GM23248 (cell line): ENCODE measurements at places on chromosomes 3 and 15. TPM values are rescaled to one million over a fixed set of nuclear protein-coding genes. Genes with fewer than 3 reads are reported as not detected.

The SNURF gene
- 3.9 TPM in 1 of 2 replicates, not detected in the other for total RNA-seq

The GCSAM gene
- not detected in 2 replicates for total RNA-seq

The ASTE1 gene
- 4.8 and 5.8 TPM in 2 replicates for total RNA-seq

The SPATA12 gene
- total RNA-seq: not detected in 2 replicates

The ZMAT3 gene
- total RNA-seq: 23.6 and 24.8 TPM in 2 replicates

The GALNT15 gene
- 11.7 and 12.9 TPM in 2 replicates for total RNA-seq

The CIB2 gene
- total RNA-seq: 1.4 and 3.4 TPM in 2 replicates

The RPL32 gene
- total RNA-seq: 426 and 1,611 TPM in 2 replicates

The CSPG5 gene
- total RNA-seq: 0.54 TPM in 1 of 2 replicates, not detected in the other

The HOMER2 gene
- total RNA-seq: 16.6 and 17.0 TPM in 2 replicates

The HMG20A gene
- total RNA-seq: 17.8 and 25.1 TPM in 2 replicates

The FOXB1 gene
- not detected in 2 replicates for total RNA-seq

The SENP8 gene
- 2.5 and 2.8 TPM in 2 replicates for total RNA-seq

The IQCH gene
- total RNA-seq: 1.8 and 4.1 TPM in 2 replicates

The ANKRD63 gene
- total RNA-seq: not detected in 2 replicates

The CYP11A1 gene
- total RNA-seq: 0.25 and 0.32 TPM in 2 replicates

The TYRO3 gene
- total RNA-seq: 5.2 and 7.5 TPM in 2 replicates

The GPR149 gene
- total RNA-seq: not detected in 2 replicates

The CLRN1 gene
- not detected in 2 replicates for total RNA-seq

The ZNF197 gene
- 10.1 and 10.6 TPM in 2 replicates for total RNA-seq

The GOLGA6D gene
- total RNA-seq: not detected in 2 replicates

The CTDSPL gene
- total RNA-seq: 22.9 and 33.4 TPM in 2 replicates

The TATDN2 gene
- 8.4 and 10.1 TPM in 2 replicates for total RNA-seq

The SLC12A8 gene
- 7.8 and 12.0 TPM in 2 replicates for total RNA-seq

The CPOX gene
- total RNA-seq: 33.6 and 34.3 TPM in 2 replicates

The COPB2 gene
- 181 and 197 TPM in 2 replicates for total RNA-seq

The ARHGAP31 gene
- total RNA-seq: 14.0 and 15.3 TPM in 2 replicates

The ITIH4 gene
- 0.11 TPM in 1 of 2 replicates, not detected in the other for total RNA-seq

The CLDN11 gene
- 81.9 and 95.9 TPM in 2 replicates for total RNA-seq

The ST3GAL6 gene
- not detected in 2 replicates for total RNA-seq

The OR5K1 gene
- not detected in 2 replicates for total RNA-seq

The CFAP91 gene
- total RNA-seq: not detected in 2 replicates

The RNF7 gene
- 115 and 198 TPM in 2 replicates for total RNA-seq

The CCDC71 gene
- total RNA-seq: 35.4 and 39.7 TPM in 2 replicates

The LRRC57 gene
- total RNA-seq: 15.1 and 18.1 TPM in 2 replicates

The CISH gene
- total RNA-seq: 1.0 and 1.1 TPM in 2 replicates

The FBXO22 gene
- total RNA-seq: 35.7 and 37.8 TPM in 2 replicates

The ASB14 gene
- total RNA-seq: not detected in 2 replicates

The DUOX1 gene
- total RNA-seq: 0.32 and 0.89 TPM in 2 replicates

The TRIM42 gene
- total RNA-seq: not detected in 2 replicates

The SACM1L gene
- total RNA-seq: 33.9 and 41.7 TPM in 2 replicates

The FURIN gene
- total RNA-seq: 48.1 and 50.8 TPM in 2 replicates

The FANCD2OS gene
- total RNA-seq: not detected in 2 replicates

The ALG1L2 gene
- not detected in 2 replicates for total RNA-seq

The LMOD3 gene
- total RNA-seq: not detected in 2 replicates

The FSTL1 gene
- 4,171 and 4,244 TPM in 2 replicates for total RNA-seq

The ACTC1 gene
- total RNA-seq: 7.6 and 21.4 TPM in 2 replicates

The LRTM1 gene
- not detected in 2 replicates for total RNA-seq

The SLC9C1 gene
- total RNA-seq: not detected in 2 replicates

The ACKR2 gene
- total RNA-seq: 0.11 TPM in 1 of 2 replicates, not detected in the other

The LIPC gene
- 0.38 and 0.43 TPM in 2 replicates for total RNA-seq
